M059J (cell line): ENCODE measurements at places on chromosomes 6 and 20. TPM values are rescaled to one million over a fixed set of nuclear protein-coding genes. Genes with fewer than 3 reads are reported as not detected.

GRCh38 chr6:43996618-43997344, 130.5 kb downstream of the MRPL14 start:
- DNase-seq: no peak

- no peak for DNase-seq
Observed at GRCh38 chr6:129306826-129307225, 403.2 kb downstream of the ARHGAP18 start.

DNA sequence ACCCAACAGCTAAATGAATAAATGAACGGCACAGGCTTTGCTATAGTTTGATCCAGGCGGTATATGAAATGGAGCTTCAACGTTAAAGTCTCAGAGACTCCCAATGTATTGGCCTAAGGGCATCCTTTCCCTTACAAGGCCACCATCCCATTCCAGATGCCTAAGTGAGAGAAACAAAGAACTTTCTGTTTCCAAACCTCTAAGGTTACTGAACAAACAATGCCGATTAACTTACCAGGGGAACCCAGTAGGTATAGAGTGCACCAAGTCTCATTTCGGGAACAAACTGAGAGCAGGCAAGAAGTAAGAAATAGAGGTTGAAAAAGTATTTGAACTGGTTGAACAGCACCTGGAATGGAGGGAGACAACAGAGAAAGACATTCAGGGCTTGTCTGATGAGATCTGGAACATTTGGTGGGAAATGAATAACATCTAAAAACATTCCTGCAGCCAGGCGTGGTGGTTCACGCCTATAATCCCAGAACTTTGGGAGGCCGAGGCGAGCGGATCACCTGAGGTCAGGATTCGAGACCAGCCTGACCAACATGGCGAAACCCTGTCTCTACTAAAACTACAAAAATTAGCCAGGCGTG, 42.5 kb downstream of the ATP9A start:
- DNase-seq: peak; percentile 31

DNA sequence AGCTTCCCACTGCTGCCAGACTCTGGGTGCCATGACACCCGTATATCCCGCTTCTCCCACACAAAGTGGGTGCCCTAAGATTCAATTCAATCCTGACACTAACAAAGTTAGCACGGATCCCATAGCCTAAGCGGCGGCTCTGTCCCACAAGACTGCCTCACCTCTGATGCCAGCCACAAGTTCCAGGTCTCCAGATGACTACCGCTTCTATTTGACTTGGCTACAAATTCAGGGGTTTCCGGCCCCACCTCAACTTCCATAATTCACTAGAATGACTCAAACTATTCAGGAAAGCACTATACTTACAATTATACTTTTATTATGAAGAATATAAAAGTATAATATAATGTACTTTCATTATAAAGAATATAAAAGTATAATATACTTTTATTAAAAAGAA, 24.8 kb upstream of the SLC22A23 start:
- no peak for DNase-seq

Gene WFDC12
- total RNA-seq: not detected in 2 replicates

Gene OXT
- total RNA-seq: not detected in 2 replicates

Gene BNIP5
- total RNA-seq: not detected in 2 replicates
